Activated T-helper 17 cell treated with anti-CD3 and anti-CD28 coated beads, Interleukin-2, amount 50 U/mL, for 72 hours (primary cell): ENCODE measurements at places on chromosomes 1 and 21. TPM values are rescaled to one million over a fixed set of nuclear protein-coding genes. Genes with fewer than 3 reads are reported as not detected.

YIPF1 gene
- 13.7 TPM for total RNA-seq

DNA sequence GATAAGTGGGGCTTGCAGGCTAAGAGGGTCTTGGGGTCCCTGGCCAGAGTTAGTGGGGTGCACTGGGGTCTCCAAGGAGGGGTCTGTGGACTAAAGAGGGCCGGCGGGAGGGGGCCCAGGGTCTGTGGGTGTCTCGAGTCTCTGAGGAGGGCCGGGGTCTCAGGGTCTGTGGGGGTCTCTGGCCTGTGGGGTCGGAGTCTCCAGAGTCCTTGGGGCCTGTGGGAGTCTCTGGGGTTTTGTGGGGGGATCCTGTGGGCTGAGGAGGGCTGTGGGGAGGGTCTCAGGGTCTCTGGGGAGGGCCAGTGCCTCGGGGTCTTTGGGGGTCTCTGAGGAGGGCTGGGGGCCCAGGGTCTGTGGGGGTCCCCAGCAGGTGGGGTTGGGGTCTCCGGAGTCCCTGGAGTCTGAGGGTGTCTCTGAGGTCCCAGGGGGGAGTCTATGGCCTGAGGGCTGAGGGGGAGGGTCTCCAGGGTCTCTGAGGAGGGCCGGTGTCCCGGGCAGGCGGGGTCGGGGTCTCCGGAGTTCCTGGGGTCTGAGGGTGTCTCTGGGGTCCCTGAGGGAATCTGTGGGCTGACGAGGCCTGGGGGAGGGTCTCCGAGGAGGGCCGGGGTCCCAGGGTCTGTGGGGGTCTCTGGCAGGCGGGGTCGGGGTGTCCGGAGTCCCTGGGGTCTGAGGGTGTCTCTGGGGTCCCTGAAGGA lies 628 bp upstream of the PLEKHM2 start:
- ATAC-seq, result no peak

DNA sequence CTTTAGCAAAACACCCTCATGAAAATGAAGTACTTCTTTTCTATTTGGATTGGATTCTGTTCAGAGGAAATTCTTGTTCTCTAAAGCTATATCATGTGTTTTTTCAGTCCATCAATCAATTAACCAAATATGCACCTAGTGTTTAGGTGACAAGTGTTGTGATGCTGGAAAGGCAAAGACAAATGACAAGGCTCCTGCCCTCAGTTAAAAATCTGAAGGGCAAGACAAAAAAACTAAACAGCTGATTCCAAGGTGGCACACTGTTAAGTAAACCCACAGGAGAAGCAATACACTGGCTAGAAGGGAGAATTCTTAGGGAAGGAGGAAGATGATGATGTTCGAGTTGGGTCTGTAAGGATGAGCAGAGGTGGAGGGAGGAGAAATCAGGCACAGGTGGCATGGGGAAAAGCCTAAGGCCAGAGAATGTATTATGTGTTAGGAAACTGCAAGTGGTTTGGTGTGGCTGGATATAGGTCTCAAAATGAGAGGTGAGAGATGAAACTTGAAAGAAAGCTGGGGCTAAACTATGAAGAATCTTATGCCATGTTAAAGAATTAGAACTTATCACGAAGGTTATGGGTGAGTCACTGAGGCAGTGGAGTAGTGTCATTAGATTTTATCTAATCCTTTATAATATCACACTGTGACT lies 51.8 kb upstream of the GFI1 start:
- peak; percentile 68 for ATAC-seq

DNAI4 gene
- total RNA-seq, result 1.4 TPM

- peak; percentile 44 for ATAC-seq
Measured at GRCh38 chr21:41580758-41581554, 73.0 kb upstream of the TMPRSS2 start.

- peak; percentile 45 for ATAC-seq
Measured at GRCh38 chr1:38815903-38816627, 43.5 kb downstream of the RRAGC start.

OR2T11 gene
- total RNA-seq, result not detected

FAM177B gene
- not detected for total RNA-seq
